ENCODE measurements at places on chromosomes 2 and 18.

- DNase-seq = no peak
Measured at GRCh38 chr2:236289766-236290462, 25.7 kb upstream of the ASB18 start.

DNA sequence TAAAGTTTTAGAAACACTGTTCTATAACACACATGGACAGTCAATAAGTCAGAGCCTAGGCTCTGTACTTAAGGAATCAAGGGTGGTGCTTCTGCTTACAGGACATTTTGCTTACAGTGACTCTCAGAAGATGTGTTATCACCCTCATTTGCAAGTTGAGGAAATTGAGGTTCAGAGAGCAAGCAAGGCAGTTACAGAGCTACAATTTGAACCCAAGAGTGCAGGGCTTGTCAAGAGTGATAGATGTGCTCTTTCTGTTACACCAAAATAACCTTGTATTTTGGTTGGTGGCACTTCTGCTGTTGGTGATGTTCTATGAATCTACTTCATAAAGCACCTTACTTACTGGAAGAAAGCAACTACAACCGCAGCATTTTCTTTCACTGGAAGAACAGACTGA, 170.2 kb downstream of the THADA start:
- no peak for DNase-seq

DNA sequence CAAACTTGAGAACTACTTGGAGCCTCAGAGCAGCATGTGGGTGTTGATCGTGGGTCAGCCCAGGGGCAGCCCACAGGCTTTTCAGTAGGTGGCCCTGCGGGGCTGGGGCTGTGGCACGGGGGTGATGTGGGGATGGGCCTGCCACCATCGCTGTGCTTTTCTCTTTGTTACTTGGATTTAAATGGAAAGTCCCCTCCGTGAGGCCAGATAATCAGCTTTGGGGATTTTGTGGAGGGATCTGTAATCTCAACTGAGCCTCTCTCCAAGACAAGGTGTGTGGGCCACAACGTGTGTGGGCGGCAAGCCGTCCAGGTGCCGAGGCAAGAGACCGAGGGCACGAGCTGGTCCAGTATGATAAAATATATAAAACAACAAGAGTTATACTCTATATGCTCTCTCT, 16.7 kb downstream of the COLEC11 start:
- no peak for DNase-seq

GRCh38 chr2:136206613-136207012, 88.7 kb upstream of the CXCR4 start:
- DNase-seq = no peak

DNA sequence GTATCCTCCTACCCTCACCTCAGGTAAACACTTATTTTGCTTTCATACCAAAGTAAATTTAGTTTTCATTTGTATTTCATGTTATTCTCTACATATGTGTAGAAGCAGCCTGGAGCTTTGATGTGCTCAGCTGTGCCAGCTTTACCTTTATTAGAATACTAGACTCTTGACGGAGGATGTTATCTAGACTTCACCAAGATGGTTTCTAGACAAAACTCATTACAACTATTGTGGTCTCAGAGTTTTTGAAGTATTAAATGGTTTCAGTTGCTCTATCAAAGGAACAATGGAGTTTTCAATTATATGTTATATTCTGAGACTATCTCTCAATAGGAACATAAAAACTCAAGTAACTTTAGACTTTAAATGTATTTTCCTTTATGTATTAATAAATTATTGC, 5.0 kb upstream of the IL18RAP start:
- no peak for DNase-seq

DNA sequence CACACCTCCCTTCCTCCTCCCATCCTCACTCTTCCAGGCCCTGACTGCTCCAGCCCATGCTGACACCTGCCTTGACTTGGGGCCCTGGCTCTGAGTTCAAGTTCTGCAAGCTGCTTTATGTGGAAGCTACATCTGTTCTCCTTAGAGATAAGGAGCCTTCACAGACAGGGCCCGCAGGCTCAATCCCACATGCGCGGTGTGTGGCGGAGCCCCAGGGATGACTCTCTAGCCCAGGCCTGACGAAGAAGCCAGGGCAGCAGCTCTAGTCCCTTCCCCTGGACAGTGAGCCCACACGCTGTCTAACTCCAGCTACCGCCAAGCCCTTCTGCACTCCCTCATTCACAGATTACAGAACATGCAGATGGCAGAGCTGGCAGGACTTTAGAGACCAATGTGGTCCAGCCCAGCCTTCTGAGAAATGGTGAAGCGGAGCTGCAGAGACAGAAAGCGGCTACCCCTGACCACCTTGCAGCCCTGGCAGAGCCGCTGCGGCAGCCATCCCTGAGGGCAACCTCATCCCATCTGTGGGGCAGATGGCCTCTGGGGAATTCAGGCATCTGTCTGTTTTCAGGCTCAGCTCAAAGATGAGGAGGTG, 304.3 kb downstream of the CELF4 start:
- DNase-seq = no peak

GRCh38 chr2:215969131-215969841, 44.1 kb downstream of the MREG start:
- DNase-seq = no peak

GRCh38 chr2:233056961-233057605, 3.1 kb upstream of the INPP5D start:
- no peak for DNase-seq

DNA sequence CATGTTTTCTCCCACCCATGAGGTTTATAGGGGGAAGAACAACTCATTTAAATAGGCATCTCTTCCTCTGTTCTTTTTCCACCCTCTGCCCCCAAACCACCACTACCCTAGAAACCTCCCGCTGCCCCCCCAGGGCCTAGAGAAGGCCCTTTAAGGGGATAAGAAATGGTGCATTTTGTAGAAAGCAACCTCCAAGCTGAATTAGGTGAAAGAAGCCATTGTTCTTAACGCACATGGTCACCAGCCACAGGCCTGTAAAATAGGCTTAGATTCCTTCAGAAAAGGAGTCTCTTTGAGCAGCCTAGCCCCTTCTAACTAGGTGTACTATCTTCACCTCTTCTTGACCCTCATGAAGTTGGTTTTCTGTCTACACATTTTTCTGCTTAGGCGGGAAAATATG, 118.6 kb upstream of the SP5 start:
- no peak for DNase-seq

DNA sequence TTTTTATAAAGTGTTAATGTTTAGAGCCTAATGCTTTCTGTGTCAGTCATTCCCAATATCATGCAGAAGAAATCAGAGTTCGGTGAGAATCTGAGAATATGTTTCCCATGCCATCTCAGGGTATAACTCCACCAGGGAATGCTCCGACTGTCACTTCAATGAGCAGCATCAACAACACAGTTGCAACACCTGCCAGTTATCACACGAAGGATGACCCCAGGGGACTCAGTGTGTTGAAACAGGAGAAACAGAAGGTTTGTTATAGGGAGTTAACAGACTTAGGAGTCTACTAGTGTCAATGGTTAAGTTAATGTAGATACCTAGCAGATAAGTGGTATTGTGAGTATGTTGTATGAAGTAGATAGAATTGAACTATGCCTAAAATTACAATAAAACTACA, 31.0 kb downstream of the VAPA start:
- no peak for DNase-seq

Measured in GM04503 (cell line).